Progenitor cell of endocrine pancreas (in vitro differentiated cells): ENCODE measurements at places on chromosomes 1 and 21.

- DNase-seq: no peak
Measured at GRCh38 chr1:77218477-77219165, 609 bp downstream of the PIGK start.

DNA sequence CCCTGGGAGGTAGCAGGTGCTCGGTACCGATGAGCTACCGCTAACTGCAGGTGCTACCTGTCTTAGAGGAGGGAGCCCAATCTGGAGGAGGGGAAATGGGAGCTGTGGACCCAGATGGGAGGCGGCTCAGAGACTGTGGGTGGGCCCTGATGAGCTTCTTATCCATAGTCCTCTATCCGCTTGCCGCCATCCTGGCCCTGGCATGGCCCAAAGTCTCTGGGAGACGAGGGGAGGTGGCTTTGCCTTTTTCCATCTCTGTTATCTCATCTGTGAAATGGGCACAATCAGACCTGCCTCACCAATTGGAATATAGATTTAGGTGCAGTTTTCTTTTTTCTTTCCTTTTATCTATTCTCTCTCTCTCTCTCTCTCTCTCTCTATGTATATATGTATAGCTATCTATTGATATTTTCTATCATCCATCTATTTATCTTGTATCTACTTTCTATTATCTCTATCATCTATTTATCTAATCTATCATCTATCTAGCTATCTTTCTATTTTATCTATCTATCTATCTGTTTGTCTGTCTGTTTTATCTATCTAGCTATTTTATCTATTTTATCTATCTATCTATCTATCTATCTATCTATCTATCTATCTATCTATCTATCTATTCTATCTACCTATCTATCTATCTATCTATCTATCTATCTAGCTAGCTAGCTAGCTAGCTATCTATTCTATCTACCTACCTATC is 16.5 kb downstream of the TNFRSF1B start:
- DNase-seq: no peak

DNA sequence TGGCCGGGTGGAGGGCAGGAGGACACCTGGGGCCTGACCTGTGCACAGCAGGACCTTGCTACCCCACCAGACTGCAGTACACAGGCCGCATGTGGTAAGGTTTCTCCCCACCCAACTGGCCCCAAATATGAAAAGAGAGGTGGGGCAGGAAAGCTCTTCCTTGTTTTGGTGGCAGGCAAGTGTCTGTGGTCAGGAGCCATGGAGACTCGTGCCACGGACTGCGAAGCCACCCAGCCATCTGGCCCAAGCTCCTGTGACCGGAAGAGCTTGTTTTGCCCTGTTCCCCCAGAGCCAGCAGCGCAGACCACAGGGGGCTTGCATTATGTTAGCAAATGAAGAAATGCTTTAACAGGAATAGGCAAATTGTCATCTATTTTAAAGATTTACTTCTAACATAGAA is 54.9 kb downstream of the OLIG1 start:
- DNase-seq: no peak

- DNase-seq: no peak
Measured at GRCh38 chr1:47558601-47559593, 121.1 kb downstream of the FOXD2 start.

DNA sequence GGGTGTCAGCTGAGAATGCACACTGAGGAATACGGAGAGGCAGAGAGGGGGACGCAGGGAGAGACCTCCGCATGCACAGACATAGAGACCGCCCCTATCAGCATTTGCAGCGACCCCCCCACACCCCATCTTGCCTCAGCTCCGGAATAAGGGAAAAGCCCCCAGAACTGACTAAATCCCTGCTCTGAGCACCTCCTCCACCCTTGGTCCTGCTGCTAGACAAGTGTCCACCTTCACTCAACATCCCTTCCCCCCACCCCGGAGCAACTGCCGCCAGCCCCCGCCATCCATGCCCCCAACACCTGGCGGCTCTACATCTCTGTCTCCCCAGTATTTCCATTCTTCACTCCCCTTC is 769 bp downstream of the SV2A start:
- no peak for DNase-seq

DNA sequence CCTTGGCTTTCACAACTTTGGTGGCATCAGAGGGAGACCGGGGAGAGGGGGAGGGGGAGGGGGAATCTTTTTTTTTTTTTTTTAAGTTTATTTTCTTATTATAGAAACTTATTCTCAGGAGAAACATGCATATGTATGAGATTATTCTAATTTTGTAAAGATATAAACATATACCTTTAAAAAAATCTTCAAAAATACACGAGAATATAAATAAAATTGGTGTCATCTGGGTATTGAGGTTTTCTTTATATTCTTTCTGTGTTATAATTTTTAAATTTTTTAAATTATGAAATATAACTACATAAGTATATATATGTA is 18.9 kb upstream of the SNRPE start:
- no peak for DNase-seq

DNA sequence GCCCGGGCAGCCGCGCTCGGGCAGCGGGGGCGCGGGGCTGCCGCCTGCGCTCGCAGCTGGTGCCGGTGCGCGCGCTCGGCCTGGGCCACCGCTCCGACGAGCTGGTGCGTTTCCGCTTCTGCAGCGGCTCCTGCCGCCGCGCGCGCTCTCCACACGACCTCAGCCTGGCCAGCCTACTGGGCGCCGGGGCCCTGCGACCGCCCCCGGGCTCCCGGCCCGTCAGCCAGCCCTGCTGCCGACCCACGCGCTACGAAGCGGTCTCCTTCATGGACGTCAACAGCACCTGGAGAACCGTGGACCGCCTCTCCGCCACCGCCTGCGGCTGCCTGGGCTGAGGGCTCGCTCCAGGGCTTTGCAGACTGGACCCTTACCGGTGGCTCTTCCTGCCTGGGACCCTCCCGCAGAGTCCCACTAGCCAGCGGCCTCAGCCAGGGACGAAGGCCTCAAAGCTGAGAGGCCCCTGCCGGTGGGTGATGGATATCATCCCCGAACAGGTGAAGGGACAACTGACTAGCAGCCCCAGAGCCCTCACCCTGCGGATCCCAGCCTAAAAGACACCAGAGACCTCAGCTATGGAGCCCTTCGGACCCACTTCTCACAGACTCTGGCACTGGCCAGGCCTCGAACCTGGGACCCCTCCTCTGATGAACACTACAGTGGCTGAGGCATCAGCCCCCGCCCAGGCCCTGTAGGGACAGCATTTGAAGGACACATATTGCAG is 3.0 kb downstream of the ARTN start:
- DNase-seq: peak; percentile 43

DNA sequence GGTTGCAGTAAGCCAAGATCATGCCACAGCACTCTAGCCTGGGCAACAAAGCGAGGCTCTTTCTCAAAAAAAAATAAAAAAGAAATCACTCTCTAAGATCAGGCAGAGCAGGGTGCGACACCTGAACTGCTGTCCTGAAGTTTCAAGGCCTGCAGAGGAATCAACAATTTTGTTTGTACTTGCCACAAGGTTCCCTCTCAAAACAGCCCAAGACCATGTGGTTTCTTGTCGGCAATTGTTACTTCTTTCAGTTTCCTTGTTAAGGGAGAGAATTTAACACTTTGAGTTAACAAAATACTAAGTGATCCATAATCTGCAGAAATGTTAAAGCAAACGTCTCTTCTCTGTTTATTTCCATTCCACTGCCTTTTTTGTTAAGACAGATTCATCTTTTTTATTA is 36.5 kb downstream of the MACO1 start:
- DNase-seq: no peak

DNA sequence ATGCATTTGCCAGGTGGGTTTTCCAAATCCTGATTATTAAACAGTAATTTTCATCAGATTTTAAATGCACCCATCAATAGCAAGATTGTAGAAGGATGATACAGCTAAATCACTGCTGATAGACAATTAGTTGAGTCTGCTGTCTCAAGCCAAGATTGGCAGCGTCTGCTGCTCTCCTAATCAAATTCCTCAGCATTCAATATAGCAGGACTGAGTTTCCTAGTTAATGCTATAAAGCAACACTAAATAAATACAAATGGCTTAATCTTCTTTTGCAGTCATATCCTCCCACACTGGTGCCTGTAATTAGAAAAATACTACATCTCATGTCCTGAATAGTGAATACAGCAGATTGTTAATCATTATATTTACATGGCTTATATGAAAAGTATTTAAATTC is 1028.8 kb downstream of the ADGRL2 start:
- DNase-seq: no peak

DNA sequence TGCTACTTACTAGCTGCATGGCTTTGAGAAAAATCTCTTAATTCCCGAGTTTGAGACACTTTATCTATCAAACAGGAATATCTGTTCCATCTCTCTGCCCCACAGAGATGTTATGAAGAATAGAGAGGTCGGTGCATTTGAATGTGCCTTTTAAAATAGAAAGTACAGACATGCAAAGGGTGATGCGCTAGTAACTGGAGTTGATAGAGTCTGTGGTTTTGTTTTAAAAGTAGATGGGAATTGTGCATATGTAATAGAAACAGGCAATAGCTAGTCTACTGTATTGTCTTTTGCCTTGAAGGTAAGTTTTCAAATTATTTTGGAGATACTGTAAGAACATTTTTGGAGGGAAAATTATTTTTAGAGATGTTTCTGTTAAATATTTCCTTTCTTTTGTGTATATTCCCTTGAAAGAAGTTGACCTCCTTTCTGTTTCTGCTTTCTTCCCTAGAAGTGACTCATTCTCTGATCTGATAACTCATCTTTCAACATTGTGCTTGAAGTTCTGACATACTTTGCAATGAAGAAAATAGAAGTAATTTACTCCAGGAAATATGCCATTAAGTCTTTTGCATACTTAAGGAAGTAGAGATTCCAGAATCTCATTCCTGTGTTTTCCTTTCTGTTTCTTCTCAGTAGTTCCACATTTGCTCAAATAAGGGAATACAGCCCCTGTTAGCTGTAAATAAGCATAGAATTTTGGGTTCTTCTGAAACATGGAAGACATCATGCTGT is 151.6 kb downstream of the SDCCAG8 start:
- no peak for DNase-seq

DNA sequence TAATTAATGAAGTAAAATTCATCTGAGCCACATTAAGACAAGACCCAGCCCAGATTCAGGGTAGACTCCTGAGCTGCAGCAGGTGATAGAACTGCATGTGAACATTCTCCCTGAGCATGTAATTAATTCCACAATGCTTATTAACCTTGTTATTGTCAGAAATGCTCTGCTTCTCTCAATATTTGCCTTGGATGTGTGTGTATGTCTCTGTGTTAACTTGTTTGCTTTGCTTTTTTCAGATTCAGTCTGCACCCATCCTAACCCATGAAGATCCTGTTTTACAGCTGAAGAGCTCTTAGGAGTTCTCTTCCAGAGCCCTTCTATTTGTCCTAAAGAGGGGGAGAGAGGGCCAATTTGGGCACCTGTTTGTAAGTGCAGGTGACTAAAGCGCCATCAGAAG is 143.2 kb upstream of the BMP8A start:
- no peak for DNase-seq

GRCh38 chr1:51238034-51238403 is 1.9 kb downstream of the RNF11 start:
- DNase-seq: no peak

GRCh38 chr1:71364236-71364635 is 283.4 kb upstream of the ZRANB2 start:
- DNase-seq: no peak

DNA sequence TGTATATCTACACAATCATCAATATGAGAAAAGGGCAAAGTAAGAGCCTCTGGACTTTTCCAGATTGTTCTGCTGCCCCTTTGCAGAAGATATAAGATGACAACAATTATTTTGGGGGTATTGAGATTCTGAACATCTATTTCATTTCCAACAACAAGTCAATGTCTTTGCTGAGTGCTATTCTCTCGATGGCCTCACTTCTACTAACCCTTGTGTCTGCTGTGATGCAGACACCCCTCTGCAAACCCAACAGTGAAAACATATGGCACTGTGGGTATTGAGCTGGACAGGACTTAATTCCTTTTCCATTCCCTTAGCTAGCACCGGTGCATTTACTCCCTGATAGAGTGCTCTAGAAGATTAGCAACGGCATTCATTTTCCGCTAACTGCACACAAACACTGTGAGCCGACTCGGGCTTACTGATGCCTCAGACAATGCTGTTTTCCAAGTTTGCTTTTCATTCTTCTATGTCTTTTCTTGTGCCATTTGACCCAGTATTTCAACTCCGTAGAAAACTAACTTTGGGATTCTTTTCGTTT is 33.4 kb upstream of the SMYD2 start:
- DNase-seq: no peak

DNA sequence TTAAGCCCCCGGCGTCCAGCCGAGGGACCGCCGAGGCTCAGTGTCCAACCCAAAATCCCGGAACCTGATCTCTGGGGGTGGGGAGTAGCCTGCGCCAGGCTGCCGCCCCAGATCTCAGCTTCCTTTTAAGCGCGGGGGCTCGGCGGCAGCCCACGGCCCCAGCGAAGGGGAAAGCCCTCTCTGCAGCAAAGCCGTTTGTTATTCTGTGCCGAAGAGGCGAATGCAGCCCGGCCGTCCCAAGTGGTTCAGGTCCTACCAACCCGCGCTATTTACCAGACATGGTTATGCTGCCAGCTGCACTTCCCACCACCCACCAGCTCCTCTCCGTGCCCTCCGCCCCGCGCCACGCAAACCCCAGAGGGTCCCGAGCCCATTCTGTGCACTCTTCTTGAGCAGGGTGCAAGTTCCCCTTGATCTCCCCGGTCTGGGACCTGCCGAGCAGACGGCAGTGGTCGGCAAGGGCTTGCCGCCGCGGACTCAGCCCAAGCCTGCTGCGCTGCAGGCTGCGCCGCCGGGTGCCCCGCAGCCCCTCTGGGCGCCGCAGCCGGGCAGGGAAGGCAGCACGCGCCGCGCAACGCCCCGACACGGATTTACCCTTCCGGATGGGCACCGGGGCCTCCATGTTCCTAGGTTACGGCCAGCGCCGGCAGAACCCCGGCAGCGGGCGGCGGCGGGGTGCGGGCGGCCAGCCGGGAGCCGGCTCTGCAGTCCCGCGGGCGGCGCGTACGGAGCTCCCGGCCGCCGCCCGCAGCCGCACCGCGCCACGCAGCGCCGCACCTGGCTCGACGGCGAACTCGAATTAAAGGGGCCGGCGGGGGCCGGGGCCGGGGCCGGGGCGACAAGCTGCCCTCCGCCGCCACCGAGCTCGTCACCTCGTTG is 738 bp upstream of the KCNA2 start:
- no peak for DNase-seq
